ENCODE measurements at places on chromosomes 4 and X. TPM values are rescaled to one million over a fixed set of nuclear protein-coding genes. Genes with fewer than 3 reads are reported as not detected.

The CT45A7 gene
- not detected for total RNA-seq

The OCIAD1 gene
- 72.4 TPM for total RNA-seq

The CHRNA9 gene
- not detected for total RNA-seq

The CORIN gene
- 5.4 TPM for total RNA-seq

The NSUN7 gene
- total RNA-seq: 5.6 TPM

The ZNF157 gene
- not detected for total RNA-seq

The AMER1 gene
- 4.9 TPM for total RNA-seq

The SPANXA2 gene
- total RNA-seq: not detected

The NAA11 gene
- not detected for total RNA-seq

The ITIH6 gene
- not detected for total RNA-seq

The UGT2B11 gene
- total RNA-seq: not detected

The GABRG1 gene
- total RNA-seq: not detected

The NWD2 gene
- 0.49 TPM for total RNA-seq

The MAGEE2 gene
- not detected for total RNA-seq

The AFP gene
- total RNA-seq: not detected

The NUP62CL gene
- 10.6 TPM for total RNA-seq

The PPP2R2C gene
- 17.2 TPM for total RNA-seq

The PNMA3 gene
- total RNA-seq: 0.49 TPM

The SRPX2 gene
- total RNA-seq: 50.6 TPM

The BLTP1 gene
- 94.0 TPM for total RNA-seq

The DCHS2 gene
- total RNA-seq: 7.9 TPM

The FGFR3 gene
- 96.5 TPM for total RNA-seq

The EMCN gene
- total RNA-seq: 20.1 TPM

The TLR1 gene
- 10.3 TPM for total RNA-seq

The FAM236A gene
- not detected for total RNA-seq

The TMEM255A gene
- 10.8 TPM for total RNA-seq

The ADH1C gene
- 25.3 TPM for total RNA-seq

The CDX4 gene
- total RNA-seq: not detected

The HMX1 gene
- total RNA-seq: not detected

The HHIP gene
- 0.25 TPM for total RNA-seq

The ATP1B4 gene
- total RNA-seq: 0.74 TPM

The RBMXL3 gene
- not detected for total RNA-seq

The UNC5C gene
- 12.0 TPM for total RNA-seq

The VSIG4 gene
- 57.0 TPM for total RNA-seq

The FAM114A1 gene
- 105 TPM for total RNA-seq

The HSFX4 gene
- total RNA-seq: not detected

The CXCL9 gene
- 0.74 TPM for total RNA-seq

The HTN3 gene
- not detected for total RNA-seq

The STATH gene
- not detected for total RNA-seq

The S100G gene
- not detected for total RNA-seq

The NXF2B gene
- total RNA-seq: not detected

The TMSB15A gene
- total RNA-seq: not detected

The BEND4 gene
- total RNA-seq: not detected

The SLC9A7 gene
- 4.2 TPM for total RNA-seq

The TMSB15C gene
- total RNA-seq: 4.7 TPM

The CXorf38 gene
- total RNA-seq: 13.0 TPM

The MAP7D3 gene
- total RNA-seq: 15.0 TPM

The MAGEA12 gene
- not detected for total RNA-seq

The VEGFC gene
- total RNA-seq: 14.2 TPM

All from vagina (tissue), 2 donors.